Stromal cell of bone marrow (primary cell): ENCODE measurements at places on chromosomes 12 and 14.

GRCh38 chr14:24632336-24632735 is 1.7 kb downstream of the GZMB start:
- DNase-seq: no peak

DNA sequence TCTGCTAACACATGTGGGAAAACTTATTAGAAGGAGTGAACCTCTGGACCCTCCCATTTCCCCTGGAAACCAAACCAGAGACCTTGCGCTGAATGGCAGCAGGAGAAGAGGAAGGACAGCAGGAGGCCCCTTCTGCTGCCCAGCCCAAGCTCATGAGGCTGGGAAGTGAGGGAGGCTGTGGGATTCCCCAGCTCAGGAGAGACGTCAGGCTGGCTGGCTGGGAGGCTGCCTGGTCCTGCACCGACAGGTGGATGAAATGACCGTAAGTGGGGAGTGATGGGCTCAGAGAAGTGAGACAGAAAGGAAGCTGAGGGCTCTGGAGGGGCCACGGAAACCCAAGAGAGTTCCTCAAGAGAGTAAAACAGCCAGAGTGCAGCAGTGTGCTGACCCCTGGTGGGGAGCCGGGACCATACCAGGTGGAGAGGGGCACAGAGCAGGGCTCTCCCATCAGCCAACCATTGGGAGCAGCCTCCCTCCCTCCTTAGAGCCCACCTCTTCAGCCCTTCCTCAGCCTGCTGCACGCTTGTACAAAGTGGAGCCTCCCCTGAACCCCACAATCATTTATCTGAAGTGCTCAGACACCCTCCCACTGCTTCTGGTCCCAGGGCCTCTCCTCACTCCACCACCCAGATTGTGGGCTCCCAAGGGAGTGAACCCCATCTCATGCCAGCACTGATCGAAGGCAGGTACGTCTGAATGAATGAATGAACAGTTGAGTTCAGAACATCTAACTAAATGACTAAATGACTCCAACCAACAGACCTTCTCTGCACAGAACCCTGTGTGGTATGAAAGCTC is 14.0 kb downstream of the TAMALIN start:
- DNase-seq: no peak

GRCh38 chr12:3523058-3523457 is 32.1 kb downstream of the PRMT8 start:
- peak; percentile 3 for DNase-seq

DNA sequence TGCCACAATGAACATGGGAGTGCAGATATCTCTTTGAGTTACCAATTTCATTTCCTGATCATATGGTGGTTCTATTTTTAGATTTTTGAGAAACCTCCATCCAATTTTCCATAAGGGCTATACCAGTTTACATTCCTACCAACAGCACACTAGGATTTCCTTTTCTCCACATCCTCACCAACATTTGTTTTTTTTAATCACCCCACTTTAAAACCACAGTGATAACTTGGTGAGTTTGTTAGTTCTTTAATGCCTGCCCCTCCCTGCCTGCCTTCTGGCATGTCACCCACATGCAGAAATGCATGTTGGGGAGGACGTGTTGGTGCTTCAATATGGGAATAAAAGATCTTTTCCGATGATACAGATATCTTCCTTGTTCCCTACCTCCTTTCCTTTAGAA is 167.9 kb downstream of the CAND1 start:
- no peak for DNase-seq

DNA sequence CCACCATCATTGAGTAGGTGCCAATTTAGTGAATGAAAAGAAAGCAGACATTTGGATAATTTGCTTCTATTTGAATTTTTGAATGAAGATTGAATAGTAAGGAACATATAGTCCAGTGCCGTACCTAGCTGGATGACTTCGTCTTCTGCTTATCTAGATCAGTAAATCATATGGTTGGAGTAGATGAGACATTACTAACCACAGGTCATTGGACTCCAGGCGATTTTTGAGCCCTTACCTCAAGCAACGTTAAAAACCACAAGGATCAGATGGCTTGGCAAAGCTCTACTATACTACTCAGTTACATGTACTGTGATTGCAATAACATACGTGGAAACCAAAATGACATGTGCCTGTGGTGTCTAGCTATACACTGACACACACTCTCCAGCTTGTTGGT is 1.7 kb upstream of the SPATS2 start:
- no peak for DNase-seq

GRCh38 chr12:4477129-4477528 is 31.5 kb upstream of the FGF6 start:
- DNase-seq: no peak

GRCh38 chr14:100306998-100307765 is 938 bp upstream of the SLC25A29 start:
- DNase-seq: no peak

DNA sequence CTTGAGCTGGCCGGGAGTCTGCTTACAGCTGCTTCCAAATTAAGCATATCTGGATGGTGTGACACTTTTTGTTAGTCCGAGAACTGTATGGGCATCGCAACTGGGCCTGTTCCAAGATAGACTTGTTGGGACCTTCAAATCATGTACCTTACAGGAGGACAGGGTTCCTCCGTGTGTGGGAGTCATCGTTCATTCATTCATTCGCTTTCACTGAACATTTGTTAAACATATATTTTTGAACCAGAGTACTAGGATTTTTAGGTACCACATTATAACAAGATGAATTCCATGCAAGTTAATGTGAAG is 387 bp upstream of the IPO8 start:
- DNase-seq: no peak

- DNase-seq: no peak
Measured at GRCh38 chr14:37721976-37722659, 126.7 kb downstream of the TTC6 start.

- DNase-seq: no peak
Measured at GRCh38 chr12:58161773-58162172, 220.4 kb downstream of the ATP23 start.

DNA sequence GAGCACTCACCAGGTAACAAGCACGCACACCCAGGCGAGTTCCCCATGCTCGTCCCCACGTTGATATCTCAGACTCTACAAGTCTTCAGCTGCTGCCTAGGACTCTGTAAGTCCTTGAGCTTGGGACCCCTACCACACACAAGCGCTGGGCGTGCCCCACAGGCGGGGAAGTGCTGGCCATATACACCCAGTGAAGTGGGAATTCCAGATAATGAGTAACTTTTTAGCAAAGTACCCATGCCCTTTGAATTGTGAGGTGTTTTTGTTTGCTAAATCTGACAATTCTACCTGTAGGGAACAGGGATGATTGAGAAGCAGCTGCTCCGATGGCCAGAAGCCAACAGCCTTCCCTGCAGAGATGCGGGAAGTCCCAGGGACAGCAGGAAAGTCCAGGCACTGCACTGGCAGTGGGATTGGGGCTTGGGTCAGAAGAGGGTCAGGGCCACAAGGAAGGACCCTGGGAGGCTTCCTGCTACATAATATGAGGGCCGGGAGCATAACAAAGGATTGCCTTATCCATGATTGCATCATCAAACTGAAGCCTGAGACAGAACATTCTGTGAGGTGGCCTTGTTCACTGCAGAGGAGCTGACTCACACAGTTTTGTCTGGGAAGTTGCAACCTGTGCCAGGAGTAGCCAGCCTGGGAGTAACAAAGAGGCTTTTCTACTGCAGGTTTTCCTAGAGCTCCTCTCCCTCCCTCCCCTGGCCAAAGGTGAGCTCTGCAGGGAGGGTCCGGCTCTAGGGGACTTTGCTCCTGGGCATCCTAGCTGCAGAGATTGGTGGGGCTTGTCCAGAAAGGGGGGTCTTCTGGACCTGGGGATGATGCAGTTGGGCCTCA is 13.2 kb upstream of the SERPINA3 start:
- DNase-seq: peak; percentile 94

- no peak for DNase-seq
Measured at GRCh38 chr12:84922693-84923092, 10.1 kb upstream of the SLC6A15 start.

DNA sequence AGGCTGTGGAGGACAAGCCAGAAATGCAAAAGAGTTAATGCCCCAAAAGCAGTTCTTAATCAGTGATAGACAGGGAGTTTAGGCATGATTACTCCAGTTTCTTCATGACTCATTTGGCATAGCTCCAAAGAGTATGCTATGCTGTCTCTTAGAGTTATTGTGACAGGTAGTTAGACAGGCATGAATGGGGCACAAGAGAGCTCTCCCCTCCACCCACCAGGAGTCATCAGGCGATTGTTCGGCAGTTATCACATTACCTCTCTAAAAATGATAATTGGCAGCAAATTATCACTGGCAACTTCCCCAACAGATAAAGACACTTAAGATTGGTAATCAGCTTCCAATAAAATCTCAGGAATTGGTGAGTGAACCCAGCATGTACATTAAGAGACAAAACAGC is 320.1 kb downstream of the DAD1 start:
- DNase-seq: no peak

GRCh38 chr14:80325688-80326087 is 114.4 kb upstream of the DIO2 start:
- no peak for DNase-seq

GRCh38 chr14:52596320-52596719 is 43.7 kb downstream of the GPR137C start:
- DNase-seq: no peak

DNA sequence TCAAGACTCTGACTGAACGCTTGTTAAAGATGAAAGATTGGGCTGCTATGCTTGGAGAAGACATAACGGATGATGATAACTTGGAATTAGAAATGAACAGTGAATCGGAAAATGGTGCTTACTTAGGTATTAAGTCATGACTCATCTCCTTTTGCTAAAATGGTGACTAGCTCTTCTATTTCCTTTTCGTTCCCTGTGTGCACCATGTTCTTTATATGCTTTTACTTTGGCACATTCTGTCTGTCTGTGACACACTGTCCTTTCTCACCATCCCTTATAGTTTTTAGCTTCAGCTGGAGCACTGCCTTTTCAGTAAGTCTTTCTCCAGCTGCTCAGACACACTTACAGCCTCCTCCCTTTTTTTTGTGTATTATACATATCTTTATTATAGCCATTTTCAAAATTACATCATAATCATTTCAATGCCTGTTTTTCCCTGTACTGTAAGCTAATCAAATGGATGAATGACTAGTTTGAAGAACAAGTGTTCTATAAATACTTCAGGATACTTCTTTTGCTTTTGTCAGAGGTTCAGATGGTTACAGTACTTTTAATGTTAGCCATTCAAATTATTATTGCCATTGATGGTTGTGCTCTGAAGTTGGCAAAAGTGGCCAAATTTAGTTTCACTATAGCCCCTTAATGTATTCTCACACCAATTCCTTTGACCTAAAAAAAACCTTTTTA is 68.6 kb downstream of the MIA2 start:
- no peak for DNase-seq

DNA sequence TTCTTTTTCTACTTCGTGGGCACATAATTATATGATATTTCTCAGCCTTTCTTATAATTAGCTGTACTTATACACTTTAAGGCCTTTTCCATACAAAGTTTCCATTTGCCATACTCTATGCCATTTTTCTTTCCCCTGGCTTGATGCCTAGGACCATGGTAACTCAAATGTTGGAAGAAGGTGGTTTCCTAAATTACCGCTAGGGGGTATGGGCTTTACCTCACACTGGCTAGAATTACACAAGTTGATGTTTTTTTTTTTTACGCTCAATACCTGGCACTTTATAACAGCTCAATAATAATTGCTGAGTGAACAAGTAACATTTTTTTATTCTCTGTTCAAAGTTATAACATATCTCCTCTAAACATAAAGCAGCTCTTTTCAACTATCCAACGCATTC is 306.8 kb upstream of the LRFN5 start:
- DNase-seq: no peak

- no peak for DNase-seq
Measured at GRCh38 chr14:29462321-29462720, 465.3 kb downstream of the PRKD1 start.

- DNase-seq: no peak
Measured at GRCh38 chr14:95675486-95675885, 10.7 kb upstream of the TCL1B start.

DNA sequence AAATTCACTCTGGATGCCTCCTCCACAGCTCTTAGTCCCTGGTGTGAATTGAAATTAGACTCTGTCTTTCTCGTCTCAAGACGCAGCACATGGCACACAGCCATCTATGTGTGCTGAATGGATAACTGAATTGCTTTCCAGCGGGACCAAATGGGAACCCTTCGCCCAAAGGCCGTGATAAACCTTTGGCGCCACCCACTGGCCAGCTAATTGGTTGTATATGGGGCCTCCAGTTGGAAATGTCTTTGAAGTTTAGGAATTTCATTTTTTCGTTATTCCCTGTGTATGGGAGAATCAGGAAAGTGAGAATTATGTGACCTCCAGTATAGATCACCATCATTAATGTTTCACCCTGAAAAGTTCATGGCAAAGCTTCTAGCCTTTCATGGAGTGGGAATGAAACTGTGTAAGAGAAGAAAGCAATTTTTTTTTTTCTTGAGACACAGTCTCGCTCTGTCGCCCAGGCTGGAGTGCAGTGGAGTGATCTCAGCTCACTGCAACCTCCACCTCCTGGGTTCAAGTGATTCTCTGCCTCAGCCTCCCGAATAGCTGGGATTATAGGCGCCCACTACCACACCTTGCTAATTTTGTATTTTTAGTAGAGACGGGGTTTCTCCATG is 9.8 kb upstream of the HSP90AA1 start:
- DNase-seq: peak; percentile 66

DNA sequence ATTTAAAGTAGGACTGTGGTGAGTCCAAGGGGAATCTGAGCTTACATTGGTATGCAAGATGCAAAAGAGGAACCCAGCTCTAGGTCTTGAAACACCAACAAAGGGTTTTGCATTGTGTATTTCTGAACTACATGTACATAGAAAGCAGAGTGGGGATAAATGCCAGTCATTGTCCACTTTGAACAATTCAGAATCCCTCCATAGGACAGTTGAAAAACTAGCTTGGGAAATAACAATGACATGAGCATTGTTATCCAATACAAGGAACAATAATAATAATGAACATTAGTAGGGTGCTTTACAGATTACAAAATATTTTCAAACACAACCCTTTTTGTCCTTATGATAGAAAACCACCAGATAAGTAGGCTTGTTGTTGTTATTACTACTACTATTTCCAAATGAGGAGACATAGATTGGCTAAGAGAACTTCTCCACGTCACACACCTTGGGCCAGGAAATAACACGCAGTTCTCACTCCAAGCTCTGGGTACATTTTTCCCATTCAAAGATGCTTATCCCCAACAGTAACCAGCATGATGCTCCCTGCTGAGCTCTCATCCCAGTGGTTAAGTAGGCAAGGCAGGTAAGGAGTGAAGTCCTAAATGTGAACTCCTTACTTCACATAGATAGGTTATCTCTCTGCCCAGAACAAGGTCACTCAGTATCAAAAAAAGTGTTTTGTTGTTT is 51.7 kb upstream of the RASSF8 start:
- DNase-seq: no peak

GRCh38 chr14:51157012-51157411 is 62.1 kb upstream of the TRIM9 start:
- DNase-seq: no peak

- DNase-seq: no peak
Measured at GRCh38 chr14:24311837-24312615, 724 bp downstream of the LTB4R start.

DNA sequence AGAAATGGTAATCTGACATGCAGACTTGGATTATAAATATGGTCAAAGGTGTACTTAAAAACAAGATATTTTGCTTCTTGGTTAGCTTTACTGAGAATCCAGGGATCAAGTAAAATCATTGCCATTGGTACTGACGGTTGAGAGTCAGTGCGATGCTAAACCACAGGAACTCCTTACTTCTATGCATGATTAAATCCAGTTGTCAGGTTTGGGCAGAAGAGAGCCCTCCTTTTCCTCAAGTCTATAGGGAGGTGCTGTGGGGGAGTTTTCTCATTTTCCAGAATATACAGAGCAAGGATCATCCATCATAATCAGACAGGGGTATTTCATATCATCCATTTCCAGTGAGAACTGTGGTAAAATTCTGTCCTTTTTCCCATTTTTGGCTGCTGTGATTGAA is 839.1 kb downstream of the NRXN3 start:
- DNase-seq: no peak
